ENCODE measurements at places on chromosomes 7 and 10.
A peak's percentile ranks its signal among the peaks of the same experiment; 100 is the strongest.

DNA sequence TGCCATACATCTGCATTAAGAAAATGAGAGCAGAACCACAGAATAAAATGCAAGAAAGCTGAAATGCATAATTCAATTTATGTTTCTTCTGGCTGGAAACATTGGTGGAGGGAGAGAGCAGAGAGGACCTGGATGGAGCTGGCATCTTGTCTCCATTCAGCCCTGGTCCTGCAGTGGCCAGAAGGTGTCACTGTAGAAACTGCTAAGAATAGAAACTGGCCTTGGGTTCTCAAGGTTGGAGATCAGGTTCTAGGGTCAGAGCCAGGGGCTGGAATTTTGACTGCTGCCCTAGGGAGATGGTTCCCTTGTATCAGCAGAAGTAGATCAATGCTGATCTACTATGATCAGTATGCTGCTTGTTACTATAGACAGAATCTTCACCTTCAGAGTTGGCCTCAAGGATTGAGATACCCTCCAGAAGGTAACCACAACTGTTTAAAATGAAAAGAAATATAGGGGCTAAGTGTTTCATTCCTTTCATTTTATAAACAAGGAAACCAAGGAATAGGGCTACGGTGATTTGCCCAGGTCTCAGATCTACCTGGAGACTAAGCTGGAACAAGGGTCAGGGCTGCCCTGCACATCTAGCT is 13.1 kb downstream of the TAS2R41 start:
- peak; percentile 11 for DNase-seq

DNA sequence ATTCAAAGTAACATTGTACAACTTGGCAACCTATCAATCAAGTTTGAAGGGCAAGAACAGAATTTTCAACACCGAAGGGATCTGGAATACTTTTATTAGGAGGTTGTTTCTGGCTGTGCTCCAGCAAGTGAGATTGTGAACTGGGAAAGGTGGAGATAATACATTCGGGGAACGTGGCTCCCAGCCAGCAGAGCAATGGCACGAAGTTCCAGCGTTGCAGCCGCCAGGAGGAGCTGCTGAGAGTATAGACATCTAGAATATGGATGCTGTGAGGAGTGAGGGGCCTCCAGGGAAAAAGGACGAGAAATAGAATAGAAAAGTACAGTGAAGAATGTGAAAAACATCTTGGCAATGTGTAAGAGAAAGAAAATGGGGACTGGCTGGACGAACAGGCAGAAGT is 69.5 kb downstream of the TCERG1L start:
- no peak for DNase-seq

- no peak for DNase-seq
Measured at GRCh38 chr7:122515404-122515803, 183.5 kb downstream of the RNF133 start.

DNA sequence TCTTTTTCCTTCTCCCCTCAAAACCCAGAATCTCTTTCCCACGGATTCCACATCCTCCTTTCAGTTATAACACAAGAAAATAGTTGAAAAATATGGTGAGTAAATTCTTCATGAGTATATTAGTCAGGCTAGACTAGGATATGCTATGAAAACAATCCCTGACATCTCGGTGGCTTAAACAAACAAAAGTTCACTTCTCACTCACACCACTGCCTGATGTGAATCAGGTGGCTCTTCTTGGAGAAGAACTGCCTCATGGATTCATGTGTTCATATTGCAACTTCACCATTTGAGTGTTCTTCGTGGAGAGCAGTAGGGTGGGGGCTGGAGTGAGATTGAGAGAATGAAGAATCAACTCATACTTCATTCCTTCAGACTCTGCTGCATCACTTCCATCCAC is 204.1 kb downstream of the PHF14 start:
- no peak for DNase-seq

DNA sequence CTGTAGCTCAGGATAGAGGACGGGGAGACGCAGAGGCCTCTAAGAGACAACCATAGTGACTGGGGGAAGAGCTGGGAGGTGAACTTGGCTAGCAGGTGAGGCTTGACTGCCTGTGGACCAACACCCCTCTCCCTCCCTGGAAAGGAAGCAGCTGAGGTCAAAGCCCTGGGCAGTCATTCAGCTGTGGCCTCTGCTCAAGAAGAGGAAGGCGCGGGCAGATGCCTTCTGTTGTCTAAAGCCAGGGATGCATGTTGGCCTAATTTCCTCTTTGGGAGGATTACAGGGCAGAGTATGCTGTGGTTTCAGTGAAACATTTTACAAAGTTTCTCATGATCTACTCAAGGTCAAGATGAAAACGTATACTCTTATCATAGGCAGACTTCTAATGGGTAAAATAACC is 327.1 kb downstream of the PRPF18 start:
- DNase-seq: no peak

- no peak for DNase-seq
Measured at GRCh38 chr10:12073526-12073925, 4.8 kb downstream of the DHTKD1 start.

All from Kasumi-1 (cell line).